HEK293T (cell line): ENCODE measurements at places on chromosomes 12 and 14.
A peak's percentile ranks its signal among the peaks of the same experiment; 100 is the strongest.

- DNase-seq: no peak
These were observed 337.1 kb downstream of the PCNX1 start for GRCh38 chr14:71244341-71244740.

- DNase-seq: no peak
These were observed 73.2 kb downstream of the HSD17B6 start for GRCh38 chr12:56836317-56836716.

- no peak for DNase-seq
These were observed 4.9 kb upstream of the ANKLE2 start for GRCh38 chr12:132766380-132767085.

- no peak for DNase-seq
These were observed 23.6 kb upstream of the WNK1 start for GRCh38 chr12:728781-729180.

- DNase-seq: no peak
These were observed 173.6 kb downstream of the CALM1 start for GRCh38 chr14:90570461-90570860.

DNA sequence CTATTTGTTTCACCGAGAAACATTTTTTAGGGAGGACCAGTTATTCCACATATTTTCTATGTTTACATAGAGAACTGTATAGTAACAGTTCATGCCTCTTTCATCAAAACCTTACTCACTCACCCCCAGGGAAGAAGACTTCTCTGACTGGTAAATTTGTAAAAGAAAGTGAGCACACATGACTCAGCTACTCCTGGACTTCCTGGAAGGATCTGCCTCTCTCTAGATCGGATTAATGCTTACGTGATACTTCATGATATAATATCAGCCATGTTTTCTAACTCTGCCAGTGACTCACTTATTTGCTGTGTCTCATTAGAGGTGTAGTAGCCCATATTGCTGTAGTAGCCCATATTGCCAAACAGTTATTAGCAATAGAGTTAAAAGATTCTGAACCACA, 494.3 kb upstream of the ATXN7L3B start:
- no peak for DNase-seq

DNA sequence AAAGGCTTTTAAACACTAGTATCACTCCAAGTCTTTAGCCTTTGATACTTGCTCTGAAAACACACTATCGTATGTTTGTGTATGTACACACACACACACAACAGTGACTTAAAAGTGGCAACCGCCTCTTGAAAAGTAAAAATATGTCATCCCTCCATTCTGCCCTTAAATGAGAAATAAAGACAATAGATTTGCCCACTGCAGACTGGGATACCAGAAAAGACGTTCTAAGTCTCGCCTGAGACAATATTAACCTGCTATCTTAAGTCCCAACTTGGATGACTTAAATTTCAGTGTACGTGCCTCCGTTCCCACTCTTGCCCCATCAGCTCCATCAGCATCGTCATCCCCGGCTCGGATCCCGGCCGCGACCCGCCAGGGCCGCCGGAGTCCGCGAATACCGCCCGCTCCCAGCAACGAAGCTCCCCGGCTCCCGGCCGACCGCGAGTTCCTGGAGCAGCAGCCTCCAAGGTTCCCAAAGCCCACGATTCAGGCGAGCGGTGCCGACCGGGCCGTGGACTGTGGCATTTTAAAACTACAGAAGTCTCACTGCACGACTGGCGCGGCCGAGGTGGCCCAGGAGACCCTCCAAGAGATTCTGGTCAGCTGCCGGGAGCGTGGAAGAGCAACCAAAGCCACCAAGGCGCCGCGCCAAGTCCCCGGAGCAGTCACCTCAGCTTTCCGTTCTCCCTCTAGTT, 2.8 kb upstream of the ARID2 start:
- peak; percentile 21 for DNase-seq

DNA sequence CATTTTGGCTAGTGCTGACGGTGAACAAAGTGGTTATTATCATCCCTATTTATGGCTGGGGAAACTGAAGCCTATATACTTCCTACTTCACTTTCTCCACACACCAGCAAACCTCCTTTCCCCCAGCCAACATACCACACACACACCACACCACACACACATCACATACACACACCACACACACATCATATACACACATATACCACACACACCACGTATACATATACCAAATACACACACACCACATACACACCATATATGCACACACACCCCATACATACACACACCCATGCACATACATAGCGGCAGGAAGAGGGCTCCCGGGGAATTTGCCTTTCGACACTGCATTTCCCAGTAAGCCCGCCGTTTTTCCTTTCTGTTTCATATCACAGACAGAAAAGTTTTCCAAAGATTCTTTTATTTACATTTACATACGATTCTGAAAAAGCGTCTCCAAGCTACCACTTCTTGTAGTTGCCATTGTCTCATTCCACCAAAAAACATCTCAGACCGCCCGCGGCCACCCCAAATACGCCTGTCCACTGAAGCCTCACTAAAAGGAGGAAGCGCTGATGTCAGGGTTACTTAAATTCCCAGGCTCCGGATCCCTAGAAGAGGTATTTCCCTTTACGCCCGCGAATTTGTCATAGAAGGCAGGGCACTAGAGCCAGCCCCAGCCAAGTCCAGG, 823 bp upstream of the RAB5B start:
- DNase-seq: no peak

DNA sequence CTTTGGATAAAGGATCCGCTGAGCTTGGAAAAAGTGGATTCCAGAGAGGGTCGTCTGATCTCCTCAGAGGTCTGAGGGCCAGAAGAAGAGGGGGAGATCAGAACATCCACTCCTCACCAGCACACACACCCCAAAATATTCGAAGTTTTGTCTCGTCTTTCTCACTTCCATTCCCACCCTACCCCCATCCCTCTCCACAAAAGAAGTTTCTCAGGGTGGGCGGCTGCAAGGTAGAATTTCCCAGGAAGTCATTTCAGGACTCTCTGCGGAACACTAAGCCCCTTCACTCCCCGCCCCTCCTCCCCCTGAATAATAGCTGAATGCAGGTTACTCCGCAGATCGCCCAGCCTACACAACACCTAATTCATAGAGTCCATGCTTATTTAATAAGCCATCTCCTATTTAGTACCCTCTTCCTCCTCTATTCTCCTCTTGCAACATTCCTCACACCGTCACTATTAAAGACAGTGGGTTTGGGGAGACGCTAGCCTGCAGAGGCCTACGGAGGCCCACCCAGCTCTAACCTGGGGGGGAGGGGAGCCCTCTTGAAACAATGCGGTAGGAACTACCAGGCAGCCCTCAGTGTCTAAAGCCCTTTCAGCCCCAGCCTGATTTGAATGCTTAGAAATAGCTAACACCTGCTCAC, 649 bp upstream of the SALL2 start:
- DNase-seq: no peak

DNA sequence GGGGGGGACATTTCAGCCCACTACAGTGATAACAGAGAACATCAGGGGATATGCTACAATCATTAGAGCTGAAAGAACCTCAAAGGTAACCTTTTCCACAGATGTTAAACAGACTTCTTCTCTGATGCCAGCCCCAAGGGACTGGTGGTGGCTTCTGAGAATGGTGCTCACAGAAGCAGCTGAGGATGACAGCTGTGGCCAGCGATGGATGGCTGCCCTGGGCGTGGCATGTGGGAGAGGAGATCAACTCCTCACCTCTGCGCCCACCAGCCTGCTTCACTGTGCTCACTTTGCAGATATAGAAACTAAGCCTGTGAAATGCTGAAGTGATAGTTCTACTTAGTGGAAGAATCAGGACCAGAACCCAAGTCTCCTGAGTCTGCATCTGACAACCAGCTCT, 33.0 kb downstream of the FOXN3 start:
- no peak for DNase-seq

DNA sequence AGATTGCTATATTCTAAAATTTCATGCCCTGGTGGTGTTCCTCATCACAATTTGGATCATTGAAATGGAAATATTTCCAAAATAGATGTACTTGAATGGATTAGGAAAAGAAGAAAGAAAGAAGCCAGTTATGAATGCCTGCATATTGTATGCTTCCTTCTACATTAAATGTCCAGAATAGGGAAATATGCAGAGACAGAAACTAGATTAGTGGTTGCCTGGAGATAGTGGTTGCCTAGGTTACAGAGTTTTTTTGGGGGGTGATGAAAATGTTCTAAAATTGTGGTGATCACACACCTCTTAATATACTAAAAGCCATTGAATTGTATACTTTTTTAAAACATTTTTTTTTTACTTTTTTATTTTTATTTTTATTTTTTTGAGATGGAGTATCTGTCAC, 18.0 kb downstream of the TUBA1A start:
- no peak for DNase-seq

DNA sequence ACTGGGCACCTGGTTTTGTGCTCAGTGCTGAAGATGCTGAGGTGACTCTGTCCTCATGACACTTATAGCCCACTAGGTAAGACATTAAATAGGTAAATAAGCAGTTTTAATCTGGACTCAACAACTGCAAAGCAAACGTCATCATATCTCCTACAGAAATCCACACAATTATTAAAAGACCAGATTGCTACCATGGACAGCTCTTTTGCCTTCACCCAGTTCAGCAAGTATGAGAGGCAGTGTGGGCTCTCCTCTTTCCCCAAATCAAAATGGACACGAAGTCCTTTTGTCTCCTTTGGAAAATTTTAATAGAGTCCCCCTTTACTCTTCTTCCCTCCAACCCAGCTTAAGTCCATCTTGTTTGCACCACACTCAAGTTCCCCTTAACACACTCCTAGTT, 171.1 kb downstream of the RPAP3 start:
- no peak for DNase-seq

DNA sequence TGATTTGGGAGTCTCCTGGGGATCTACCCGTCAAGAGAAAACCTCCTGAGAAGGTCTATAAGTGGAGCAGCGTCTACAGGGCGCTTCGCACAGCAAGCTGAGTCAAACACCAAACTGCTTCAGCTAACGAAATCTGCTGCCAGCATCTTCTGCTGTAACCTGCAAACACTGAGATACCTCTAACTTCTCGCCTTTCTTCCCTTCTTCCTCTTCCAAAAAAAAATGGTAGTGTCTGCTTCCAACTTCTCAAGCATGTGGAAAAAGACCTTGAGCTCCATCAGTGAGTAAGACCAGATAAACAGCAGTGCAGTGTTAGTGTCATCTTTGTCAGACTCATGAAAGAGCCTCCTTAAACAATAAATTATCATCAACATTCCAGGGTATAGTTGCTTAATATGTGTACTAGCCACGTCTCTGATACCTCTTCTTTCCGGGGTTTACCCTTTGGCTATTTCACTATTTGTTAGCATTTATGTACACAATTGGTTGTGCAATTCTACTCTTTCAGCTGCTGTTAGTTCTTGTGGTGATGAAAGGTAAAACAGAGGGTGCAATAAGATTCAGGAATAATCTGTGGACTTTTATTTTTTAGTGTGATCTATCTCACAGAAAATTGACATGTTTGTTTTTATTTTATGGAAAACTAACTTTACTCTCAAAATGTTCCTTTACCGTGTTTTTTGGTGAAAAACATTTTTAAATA, 81.6 kb downstream of the LLPH start:
- no peak for DNase-seq

GRCh38 chr12:30144777-30145683, 361.3 kb upstream of the TMTC1 start:
- DNase-seq: no peak

GRCh38 chr14:36979863-36980262, 192.5 kb downstream of the SLC25A21 start:
- DNase-seq: no peak

GRCh38 chr14:90505531-90505930, 108.7 kb downstream of the CALM1 start:
- DNase-seq: no peak

DNA sequence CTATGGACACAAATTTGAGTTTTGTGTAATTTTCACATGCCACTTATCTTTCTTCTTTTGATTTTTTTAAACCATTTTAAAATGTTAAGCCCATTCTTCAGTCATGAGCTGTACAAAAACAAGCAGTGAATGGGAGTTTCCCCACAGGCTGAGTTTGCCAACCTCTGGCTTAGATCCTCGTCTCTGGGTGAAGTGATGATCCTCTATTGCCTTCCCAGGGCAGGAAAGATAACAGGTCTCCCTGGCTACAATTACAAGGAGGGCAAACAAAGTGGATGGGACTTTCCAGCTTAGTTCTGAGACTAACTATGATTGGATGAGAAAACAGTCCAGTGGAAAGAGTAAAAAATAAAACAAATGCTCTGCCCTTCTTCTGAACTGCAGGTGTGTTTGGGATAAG, 203.7 kb downstream of the SPTSSA start:
- DNase-seq: no peak

DNA sequence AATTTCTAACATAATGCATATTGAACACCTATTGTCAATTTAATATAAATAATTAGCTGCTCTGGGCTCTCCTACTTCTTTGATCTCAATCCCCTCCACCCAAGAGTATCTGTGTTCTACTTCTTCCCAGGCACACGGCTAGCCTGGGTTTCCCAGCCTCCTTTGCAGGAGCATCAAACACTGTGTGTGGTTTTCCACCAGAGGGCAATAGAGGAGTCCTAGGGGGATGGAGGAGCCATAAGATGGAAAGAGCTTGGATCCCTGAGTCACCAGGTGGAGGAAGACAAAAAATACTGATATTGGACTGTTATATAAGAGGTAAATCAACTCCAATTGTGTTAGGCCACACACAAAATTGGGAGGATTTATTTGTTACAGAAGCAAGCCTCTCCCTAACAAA, 333.7 kb downstream of the GLT1D1 start:
- no peak for DNase-seq

DNA sequence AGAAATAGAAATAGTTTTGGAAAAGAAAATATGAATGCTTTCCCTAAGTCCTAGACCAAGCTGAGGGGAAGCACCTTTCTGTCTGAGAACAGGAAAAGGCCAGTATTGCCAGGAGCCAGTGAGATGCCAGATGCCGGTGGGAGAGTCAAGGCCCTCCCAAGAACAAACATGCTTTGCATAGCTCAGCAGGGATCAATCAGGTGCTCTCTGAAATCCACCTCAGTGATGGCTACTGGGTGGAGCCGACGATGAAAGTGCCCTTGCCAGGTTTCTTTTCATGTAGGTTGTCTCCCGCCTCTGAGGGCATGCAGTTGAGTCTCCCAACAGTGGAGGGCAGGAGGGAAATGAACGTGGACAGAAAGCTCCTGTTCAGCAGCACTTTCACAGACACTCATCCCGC, 28.3 kb downstream of the DEGS2 start:
- DNase-seq: no peak

GRCh38 chr14:47195582-47195981, 479.8 kb downstream of the MDGA2 start:
- no peak for DNase-seq

GRCh38 chr14:64387232-64387781, 846 bp upstream of the MTHFD1 start:
- DNase-seq: peak; percentile 23
